ENCODE measurements at places on chromosomes 5 and 9.

- DNase-seq: no peak
Observed at GRCh38 chr5:111117136-111117535, 25.0 kb downstream of the WDR36 start.

DNA sequence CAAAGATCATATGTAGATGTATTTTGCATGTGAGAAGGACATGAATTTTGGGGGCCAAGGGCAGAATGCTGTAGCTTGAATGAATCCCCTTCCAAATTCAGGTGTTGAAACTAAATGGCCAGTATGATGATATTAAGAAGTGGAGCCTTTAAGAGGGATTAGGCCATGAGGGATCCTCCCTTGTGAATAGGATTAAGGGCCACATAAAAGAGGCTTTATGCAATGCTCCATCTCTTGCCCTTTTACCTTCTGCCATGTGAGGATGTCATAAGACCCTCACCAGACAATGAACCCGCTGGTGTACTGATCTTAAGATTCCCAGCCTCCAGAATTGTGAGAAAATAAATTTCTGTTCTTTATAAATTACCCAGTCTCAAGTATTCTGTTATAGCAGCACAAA is 206.1 kb downstream of the YTHDC2 start:
- DNase-seq: no peak

DNA sequence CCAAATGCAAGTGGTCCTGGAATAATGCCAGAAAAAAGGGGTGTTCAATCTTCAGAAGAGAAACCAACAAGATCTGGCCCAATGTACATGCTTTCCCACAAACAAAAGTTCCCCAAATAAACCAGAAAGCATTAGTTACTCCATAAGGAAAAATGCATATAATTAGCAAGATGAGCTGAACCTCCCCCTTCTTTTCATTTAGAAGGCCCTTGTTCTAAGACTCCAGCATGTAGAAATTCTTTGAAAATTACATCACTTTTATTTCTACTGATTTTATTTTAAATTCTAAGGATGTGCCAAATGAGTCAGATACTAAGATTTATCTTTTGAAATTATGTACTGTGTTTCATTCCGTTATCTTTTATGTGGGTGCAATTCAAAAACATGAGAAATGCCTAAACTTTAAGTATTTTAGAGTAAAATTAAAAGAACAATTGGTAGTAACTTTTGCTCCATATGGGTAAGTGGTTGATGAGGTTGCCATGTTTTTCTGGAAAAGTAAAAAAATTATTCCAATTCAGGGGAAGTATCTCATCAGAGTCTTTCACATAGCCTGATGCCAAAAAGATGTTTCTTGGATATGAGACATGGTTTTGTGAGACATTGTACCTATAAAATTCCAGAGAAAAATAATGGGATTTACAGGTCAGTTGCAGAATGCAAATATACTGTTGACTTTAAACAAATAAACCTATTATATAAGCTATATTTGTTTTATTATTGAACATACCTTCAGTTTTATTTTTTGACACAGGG is 106.5 kb upstream of the CCDC112 start:
- DNase-seq: no peak

GRCh38 chr9:125075997-125076396 is 67.3 kb downstream of the SCAI start:
- DNase-seq: no peak

DNA sequence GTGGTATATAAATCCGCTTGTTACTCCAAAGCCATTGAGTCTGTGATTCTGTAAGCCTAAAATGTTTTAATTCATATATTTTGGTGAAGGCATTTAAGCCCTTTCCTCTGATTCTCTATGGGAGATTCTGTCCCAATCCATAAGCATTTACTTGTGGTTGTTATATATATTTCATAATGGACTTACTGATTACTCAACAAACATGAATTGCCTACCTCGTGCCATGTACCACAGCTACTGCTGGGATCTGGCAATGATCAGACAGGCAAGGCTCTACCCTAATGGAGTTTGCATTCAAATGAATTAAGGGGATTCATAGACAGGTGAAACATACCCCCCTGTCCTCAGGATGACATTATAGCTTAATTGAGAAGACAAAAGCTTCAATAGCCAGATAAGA is 54.5 kb downstream of the C9orf152 start:
- DNase-seq: no peak

DNA sequence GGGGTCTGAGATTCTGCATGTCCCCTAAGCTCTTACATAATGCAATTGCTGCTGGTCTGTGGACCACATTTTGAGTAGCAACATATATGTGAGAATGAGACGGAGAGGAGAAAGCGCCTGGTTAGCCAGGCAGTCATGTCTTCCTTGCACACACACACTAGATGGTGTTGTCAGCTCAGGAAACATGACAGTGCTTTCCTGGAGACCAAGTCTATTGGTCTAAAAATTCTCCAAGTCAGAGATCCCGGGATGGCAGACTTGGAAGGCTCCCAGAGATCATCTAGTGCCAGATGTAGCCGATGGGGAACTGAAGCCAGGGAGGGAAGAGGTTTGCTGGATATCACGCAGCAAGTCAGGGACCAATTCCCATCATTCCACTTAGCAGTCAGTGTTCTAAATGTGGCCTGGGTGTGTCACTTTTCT is 53.4 kb downstream of the GALNT12 start:
- no peak for DNase-seq

DNA sequence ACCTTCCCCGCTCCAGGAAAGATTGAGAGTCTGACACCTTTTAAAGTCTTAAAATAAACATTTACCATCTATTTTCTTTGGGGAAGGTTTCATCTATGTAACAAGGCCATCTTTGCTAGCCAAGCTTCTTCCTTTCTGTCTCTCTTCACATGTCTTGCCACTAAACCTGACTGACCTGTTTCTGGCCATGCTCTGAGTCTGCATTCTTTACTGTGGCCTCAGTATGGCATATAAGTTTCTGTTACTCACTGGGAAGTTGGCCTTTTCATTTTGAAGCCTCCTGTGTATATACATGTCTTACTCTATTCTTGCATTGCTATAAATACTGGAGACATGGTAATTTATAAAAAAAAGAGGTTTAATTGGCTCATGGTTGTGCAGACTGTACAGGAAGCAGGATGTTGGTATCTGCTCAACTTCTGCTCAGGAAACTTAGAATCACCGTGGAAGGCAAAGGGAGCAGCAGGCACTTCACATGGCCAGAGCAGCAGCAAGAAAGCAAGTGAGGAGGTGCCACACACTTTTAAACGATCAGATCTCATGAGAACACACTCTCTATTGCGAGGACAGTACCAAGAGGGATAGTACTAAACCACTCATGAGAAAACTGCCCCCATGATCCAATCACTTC is 48.1 kb downstream of the KCNV2 start:
- no peak for DNase-seq

DNA sequence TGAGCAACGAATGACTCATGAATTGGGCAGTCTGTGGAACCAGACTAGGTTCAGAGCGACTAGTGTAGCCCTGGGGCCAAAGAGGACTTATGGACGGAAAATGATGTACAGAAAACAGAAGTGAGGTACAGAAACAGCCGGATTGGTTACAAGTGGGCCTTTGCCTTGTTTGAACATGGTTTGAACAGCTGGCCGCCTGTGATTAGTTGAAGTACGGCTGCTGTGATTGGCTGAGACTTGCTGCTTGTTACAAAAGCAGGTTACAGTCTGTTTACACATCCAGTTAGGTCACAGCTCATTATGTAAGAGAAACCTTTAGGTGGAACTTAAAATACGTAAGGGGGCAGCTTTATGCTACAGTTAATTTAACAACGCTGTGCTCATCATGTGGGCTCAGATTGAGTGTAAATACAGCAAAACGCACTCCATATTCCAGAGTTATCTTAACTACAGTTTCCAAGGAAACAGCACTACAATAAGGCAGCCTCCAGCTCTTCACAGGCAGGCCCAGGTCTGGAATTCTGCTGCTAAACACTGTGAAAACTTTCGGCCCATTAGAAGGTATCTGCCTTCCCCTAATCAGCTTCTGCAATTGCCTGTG is 6.5 kb downstream of the AMACR start:
- DNase-seq: no peak

DNA sequence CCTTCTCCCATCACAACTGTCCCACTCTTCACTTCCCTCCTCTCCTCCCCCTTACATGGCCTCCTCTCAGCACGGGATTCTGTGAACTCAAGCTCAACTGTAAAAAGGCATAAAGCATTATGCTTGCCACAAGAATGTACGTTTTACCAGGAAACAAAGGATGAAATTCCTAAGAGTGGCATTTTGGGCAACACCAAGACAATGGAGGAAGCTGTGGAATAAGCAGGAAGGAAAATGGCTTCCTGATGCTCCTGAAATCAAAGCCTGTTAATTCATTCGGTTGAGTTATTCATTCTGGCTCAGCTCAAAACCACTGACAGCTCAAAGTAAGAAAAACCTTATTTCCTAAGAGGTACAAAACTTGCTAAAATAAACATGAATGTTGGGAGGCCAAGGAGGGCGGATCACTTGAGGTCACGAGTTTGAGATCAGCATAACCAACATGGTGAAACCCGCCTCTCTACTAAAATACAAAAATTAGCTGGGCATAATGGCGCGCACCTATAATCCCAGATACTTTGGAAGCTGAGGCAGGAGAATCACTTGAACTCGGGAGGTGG is 40.8 kb upstream of the DMRT1 start:
- DNase-seq: no peak

- DNase-seq: no peak
Observed at GRCh38 chr9:81621785-81622259, 67.5 kb downstream of the TLE1 start.

DNA sequence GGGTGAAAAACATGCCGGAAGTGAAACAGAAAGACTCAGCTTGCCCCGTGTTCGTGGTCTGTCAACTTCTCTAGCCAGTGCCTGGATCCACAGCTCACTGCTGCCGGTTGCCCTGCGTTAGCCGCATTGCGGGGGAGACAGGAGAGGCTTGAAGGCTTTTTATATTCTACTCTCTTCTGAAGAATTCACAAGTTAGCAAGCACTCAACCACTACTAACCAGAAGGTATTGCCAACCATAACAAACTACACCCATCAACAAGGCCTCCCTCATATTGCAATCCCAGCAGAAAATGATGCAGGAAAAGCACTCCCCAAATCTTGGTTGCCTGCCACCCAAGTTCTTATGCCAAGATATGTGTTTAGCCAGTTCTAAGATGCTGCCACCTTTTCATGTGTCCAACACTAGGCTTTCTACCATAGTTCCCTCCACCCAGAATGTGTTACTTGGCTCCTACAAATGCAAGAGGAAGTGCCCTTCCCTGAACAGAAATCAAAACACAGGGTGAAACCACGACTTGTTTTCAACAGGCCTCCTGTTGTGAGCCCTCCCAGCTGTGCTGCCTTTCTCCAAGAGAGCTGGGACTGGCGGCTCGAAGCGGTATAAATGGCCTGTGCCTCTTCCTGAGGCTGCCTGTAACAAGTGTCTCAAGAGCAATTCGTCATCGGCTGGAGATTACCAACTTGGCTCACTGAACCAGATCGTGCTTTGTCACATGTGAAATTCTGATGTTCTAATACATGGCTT is 129.0 kb downstream of the SNX18 start:
- DNase-seq: peak; percentile 73

GRCh38 chr9:114861922-114862605 is 56.2 kb upstream of the TNFSF15 start:
- DNase-seq: no peak

DNA sequence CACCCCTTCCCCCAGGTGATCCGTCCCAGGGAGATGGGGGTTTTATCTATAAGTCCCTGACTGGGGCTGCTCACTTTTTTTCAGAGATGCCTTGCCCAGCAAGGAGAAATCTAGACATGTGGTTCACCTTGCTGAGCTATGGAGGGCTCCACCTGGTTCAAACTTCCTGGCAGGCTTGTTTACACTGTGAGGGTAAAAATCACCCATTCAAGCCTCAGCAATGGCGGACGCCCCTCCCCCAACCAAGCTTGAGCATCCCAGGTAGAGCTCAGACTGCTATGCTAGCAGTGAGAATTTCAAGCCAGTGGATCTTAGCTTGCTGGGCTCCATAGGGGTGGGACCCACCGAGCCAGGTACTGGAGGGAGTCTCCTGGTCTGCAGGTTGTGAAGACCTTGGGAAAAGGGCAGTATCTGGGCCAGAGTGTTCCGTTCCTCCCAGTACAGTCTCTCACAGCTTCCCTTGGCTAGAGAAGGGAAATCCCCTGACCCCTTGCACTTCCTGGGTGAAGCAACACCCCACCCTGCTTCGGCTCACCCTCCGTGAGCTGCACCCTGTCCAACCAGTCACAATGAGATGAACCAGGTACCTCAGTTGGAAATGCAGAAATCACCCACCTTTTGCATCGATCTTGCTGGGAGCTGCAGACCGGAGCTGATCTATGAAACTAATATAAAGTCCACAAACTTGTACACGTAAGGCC is 231.7 kb downstream of the CTNND2 start:
- DNase-seq: no peak

DNA sequence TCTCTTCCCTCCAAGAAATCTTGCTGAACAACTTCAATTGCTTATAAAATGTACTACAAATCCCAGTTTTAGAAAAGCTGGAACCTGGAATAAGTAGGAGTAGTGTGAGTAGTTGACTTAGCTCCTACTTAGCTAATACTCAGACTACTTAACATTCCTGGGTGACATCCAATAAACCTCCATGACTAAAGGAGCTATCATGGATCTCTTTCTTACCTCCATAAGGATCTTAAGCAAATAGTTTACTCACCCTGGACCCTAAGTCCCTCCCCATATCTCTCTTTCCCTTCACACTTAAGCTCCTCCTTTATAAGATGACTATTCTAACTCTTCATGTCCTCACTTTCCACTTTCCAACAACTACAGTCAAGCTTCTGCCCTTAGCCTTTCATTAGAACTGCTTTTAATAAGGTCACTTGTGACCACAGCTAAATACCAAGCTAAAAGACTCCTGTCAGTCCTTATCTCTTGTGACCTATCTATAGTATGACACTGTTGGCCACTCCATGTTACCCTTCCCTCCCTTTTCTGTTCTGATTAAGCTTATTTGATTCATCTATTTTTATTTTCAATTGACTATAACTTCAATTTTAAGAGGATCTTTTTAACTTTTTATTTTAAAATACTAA is 194.9 kb downstream of the RFX3 start:
- DNase-seq: no peak

DNA sequence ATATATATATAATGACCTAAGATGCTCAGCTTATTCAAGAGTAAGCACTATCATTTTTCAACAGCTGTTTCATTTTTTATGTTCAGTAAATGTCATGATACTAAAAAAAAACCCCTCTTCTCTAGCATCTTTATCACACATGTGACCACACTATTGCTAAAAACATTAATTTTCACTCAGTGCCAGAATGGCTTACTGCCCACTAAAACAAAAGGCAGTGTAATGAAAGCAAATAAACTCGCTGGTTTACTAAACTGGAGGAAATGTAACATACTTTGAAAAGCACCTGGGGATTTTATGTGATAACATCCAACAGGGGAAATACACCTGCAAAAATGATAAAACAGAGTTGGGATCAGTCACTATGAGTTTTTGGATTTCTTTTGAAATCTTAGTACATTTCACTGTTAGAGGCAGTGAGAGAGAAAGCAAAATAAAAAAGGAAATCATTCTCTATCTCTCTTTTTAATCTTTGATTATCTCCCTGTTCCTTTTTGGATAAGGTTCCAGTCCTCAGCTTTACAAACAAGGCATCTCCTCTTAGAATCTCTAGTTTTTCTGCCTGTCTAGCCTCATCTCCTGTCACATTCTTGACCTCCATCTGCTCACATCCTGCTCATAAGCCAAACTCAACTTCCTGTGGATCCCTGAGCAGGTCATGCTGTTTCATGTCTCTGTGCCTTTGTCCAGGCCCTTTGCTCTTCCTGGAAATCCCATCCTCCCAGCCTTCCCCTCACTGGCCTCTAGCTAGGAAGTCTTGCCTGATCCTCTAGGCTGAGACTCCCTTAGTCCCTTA is 338.0 kb downstream of the MAN2A1 start:
- no peak for DNase-seq
